Right renal pelvis (tissue), 4 donors: ENCODE measurements at places on chromosomes 5 and 9. TPM values are rescaled to one million over a fixed set of nuclear protein-coding genes. Genes with fewer than 3 reads are reported as not detected.

C5orf58 gene
- polyA plus RNA-seq, result not detected

FCN1 gene
- 2.7 TPM for polyA plus RNA-seq

ADAM19 gene
- 9.1 TPM for polyA plus RNA-seq

FAM151B gene
- 3.0 TPM for polyA plus RNA-seq

TRIM36 gene
- polyA plus RNA-seq, result 2.3 TPM

RNF180 gene
- polyA plus RNA-seq, result 13.2 TPM

- no peak for DNase-seq
These were observed 31.5 kb downstream of the NDUFS6 start for GRCh38 chr5:1832511-1833250.

- no peak for DNase-seq
These were observed 68.4 kb downstream of the COL27A1 start for GRCh38 chr9:114223564-114224246.

DNA sequence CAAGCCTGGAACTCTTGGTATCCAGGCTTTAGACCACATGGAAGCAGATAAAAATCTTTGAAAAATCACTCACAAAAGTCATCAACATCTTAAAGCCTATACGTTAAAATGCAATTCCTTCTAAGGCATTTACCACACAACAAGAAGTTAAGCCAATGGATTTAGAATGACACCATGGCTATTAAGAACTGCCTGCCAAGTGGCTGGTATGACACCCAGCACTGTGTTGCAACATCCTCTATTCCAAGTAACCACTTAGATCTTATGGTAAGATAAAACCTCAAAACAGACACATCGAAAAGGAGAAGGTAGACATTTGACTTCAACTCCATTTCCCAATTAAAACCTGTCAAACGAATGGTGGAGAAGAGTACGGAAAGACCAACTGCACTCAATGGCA, 344.2 kb upstream of the SLC30A5 start:
- no peak for DNase-seq

DNA sequence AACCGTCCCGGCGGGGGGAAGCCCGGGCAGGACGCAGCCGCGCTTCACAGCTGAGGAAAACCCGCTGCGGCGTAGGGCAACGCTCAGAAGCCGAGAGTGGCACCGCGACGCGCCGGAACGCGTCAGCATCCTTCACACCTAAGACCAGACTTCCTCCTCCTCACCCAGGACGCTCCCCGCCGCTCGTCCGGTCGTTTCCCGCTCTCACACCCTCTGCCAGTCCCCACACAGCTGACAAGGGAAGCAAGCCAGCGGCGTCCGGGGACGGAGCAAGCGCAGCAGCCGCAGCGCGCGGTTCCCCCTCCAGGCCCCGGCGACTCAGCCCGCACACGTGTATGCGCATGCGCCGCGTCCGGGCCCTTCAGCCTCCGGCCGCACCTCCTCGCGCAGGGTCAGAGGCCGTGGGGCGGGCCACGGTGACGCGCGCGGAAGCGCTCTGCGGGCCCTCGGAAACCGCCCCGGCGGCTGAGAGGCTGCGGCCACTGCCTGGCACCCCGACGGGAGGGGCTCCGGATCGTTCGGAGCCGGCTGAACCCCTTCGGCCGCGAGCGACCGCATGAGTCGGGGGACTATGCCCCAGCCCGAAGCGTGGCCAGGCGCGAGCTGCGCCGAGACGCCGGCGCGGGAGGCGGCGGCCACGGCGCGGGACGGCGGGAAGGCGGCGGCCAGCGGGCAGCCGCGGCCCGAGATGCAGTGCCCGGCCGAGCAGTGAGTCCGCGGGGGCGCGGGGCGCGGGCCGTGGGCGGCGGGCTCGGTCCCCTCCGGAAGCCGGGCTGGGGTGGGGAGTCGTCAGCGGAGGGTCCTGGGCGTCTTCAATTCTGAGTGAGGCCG, at the start of gene OTULIN:
TSS of gene OTULIN (plus strand) at position 449 of the 831 bp plus-strand sequence. CDS start at position 557, 108 bp downstream.
- peak; percentile 96 for DNase-seq

DNA sequence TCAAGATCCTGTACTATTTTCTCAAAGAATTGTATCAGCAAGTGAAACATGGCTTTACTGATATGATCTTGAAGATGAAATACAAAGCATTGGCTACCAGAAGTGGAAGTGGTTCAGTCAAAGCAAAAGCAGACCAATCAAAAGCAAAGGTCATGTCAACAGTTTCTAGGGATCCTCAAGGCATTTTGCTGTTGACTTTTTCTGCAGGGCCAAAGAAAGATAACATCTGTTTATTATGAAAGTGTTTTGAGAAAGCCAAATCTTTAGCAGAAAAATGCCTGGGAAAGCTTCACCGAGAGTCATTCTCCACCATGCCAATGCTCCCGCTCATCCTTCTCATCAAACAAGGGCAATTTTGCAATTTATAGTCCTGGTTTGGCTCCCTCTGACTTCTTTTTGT, 90.3 kb upstream of the ACO1 start:
- no peak for DNase-seq

GRCh38 chr9:108687006-108687987, 168.5 kb downstream of the ACTL7B start:
- no peak for DNase-seq

DNA sequence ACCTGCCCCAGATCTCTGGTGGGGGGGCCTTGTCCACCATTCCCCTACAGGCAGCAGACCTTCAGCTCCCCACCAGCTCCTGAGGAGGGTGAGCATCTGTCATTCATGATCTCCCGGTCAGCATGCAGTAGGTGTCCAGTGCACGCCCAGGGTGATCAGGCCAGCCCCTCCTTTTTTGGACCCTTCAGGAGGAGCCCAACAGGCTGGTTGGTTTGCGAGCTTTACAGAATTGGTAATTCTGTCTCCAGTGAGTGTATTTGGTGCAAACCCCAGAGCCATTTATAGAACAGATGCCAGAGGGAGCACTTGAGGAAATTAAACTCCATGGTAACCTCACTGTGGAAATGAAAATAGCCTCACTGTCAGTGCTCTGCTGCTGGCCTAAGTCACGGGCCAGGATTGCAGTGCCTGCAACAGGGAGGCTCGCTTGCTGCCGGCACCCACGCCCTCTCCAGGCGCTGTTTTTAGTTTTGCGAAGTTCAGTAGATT, 23.4 kb downstream of the WNK2 start:
- no peak for DNase-seq

- DNase-seq, result no peak
These were observed 57.6 kb downstream of the ANKRD55 start for GRCh38 chr5:56175488-56175887.

- DNase-seq, result no peak
These were observed 54.4 kb upstream of the CCDC112 start for GRCh38 chr5:115350894-115351293.

DNA sequence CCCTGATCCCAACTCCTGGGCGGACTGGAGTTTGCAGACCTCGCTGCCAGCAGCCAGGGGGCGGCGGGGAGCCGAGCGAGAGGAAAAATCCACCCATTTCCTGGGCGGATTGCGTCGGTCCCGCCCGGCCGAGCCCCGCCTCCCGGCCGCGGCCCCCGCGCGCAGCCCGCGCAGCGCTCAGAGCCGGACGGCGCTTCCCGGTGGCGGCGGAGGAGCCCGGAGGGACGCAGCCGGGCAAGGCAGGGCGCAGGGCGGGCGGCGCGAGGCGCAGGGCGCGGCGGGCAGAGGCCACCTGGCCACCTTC, at the start of gene OLFM1:
TSS of gene OLFM1 (plus strand) at position 180 of the 304 bp plus-strand sequence. CDS start 322 bp downstream, outside the sequence.
- DNase-seq, result peak; percentile 46

DNA sequence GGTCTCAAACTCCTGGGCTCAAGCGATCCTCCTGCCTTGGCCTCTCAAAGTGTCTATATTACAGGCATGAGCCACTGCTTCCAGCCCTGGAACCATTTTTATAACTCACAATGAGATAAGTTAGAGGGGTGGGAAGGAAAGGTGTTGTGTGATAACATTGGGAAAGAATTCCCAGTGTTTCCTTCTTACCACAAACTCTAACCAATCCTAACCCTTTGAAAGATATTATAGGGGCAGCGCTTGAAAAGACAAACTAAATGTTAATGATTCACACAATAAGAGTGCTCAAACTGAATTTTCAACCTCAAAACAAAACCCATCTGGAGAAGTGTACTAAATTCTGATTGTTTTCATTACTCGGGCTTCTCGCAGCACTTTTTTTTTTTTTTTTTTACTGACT, 109.7 kb downstream of the TSSK1B start:
- no peak for DNase-seq

- no peak for DNase-seq
These were observed 6.0 kb upstream of the NEK6 start for GRCh38 chr9:124251605-124252378.

DNA sequence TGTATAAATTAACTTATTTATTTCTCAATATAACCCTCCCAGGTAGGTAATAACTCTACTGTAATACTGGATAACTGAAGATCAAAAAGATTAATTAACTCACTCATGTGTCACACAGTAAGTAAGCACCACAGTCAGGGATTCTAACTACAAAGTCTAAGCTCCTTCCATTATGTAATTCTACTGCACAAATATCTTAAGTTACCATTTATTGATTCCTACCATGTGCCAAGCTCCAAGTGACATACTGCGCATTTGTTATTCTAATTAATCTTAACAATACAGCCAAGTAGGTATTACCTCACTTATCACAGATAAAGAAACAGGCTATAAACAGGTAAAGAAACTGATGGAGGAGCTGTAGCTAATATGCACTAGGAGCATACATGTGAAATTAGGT, 58.3 kb downstream of the RANBP6 start:
- DNase-seq, result no peak

DNA sequence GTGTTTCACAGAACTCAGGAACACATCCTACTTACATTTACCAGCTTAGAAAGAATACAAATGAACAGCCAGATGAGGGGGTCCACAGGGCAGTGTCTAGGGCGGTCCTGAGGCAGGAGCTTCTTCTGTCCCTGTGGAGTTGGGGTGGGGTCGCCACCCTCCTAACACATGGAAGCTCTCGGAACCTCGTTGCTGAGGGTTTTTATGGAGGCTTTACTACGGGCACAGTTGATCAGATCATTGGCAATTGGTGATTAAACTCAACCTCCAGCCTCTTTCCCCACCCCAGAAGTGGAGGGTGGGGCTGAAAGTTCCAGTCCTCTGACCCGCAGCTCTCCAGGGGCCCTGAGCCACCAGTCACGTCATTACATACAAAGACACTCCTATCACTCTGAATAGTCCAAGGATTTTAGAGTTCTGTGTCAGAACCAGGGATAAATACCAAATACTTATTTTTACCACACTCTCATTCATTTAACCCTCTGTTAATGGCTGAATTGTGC, 156.9 kb downstream of the COL23A1 start:
- DNase-seq, result no peak

- DNase-seq, result no peak
These were observed 88.5 kb upstream of the SMC5 start for GRCh38 chr9:70170151-70170790.
